ENCODE measurements at places on chromosomes 16 and 17.

DNA sequence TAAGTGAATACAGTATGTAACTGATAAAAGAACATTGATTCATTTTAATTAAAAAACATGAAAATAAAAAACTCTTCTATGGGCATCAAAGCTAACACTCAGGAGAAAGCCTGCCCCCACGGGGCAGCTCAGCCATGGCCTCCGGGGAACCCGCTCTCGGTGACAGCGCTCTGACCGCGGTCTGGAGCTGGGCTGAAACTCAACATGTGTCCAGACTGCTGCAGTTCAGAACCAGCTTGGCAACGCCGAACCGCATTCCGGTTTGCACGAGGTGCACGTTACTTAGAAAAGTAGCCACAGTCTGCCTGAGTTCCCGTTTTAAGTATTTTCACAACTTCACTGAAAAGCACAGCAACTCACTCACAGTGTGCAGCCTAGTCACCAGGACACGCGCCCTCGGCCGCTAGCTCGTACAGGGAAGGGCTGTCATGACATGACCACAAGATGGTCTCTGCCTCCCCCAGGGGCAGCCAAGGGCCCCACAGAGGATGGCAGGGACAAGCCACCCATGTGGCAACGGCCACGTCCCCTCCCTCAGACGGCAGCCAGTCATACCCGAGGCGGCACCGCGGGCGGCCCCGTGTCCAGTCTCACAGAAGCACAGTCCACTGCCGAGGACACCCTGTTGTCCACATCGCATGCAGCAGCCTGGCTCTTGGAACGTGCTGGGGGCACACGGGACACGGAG is 77.1 kb upstream of the METRNL start:
- no peak for DNase-seq

GRCh38 chr17:62804822-62805221 is 3.3 kb downstream of the MARCHF10 start:
- DNase-seq: no peak

DNA sequence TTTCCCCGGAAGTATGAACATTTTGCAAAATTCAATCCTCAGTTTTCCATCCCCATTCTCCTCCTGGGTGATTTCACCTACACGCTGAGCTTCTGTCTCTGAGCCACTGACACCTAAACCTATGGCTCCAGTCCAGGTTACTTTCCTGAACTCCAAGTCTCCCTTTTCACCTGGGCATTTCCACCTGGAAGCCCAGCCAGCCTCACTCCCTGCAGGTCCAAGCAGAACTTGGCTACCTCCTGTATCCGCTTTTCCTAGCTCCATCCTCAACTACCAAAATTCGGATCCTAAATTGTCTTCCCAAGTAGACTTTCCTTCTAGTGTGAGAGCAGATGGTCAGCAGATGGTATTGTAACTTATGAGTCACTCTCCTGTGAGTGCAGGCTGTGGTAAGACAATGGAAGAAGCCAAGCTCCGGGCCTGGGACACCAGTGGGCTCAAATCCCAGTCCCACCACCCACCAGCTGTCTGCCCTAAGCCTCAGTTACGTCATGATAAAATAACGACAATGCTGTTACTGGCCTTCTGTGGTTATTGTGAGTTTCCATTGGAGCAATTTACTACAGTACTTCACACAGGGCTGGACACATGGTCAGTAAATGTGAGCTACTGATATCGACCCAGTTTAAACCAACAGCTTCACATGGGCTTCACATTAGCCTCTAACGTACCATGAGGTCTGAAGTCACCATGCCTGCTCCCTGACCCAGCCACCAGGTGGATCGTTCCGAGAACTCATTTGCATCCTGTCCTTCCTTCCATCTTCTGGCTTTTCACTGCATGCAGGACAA is 33.3 kb downstream of the PECAM1 start:
- DNase-seq: no peak

DNA sequence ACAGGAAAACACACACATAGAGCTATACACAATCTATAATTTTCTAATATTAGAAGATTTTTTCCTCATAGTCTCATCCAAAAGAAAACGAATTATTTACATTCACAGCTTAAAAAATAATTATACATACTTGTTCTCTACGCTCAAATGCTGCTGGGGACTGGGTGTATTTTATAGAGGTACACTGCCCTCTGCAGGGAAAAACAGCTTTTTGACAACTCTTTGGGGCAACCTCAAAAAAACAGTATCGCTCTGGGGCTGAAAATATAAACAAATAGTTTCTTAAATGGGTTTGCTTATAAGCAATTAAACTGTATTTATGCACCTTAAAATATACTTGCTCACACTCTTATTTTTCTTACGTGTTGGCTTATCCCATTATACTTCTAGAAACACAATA is 261.8 kb upstream of the PSMD7 start:
- DNase-seq: peak; percentile 50

GRCh38 chr17:8542599-8543502 is 87.7 kb downstream of the MYH10 start:
- DNase-seq: peak; percentile 29

DNA sequence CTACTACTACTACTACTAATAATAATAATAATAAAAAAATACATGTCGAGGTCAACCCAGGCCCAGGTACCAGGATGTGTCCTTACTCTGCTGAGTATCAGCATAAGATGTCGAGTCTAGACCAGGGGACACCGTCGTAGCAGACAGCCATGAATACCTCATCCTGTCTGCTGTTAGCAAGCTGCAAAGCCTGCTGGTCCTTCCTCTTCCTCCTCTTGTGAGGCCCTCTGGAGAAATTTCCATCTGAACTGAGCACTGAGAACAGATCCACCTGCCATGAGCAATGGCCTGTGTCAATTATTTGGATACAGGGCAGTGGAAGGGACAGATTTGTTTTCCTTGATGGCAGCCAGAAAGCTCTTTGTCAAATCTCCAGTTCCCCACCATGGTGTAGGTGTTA is 168.5 kb downstream of the XYLT1 start:
- no peak for DNase-seq

- no peak for DNase-seq
Measured at GRCh38 chr17:62309396-62309795, 71.0 kb upstream of the EFCAB3 start.

DNA sequence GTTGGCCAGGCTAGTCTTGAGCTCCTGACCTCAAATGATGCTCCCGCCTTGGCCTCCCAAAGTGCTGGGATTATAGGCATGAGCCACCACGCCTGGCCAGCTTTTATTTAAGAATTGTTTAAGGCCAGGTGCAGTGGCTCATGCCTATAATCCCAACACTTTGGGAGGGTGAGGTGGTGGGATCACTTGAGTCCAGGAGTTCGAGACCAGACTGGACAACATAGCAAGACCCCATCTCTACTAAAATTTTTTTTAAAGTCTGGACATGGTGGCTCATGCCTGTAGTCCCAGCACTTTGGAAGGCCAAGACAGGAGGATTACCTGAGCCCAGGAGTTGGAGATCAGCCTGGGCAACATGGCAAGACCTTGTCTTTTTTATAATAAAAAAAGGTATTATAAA is 5.2 kb downstream of the PLXDC1 start:
- DNase-seq: no peak

DNA sequence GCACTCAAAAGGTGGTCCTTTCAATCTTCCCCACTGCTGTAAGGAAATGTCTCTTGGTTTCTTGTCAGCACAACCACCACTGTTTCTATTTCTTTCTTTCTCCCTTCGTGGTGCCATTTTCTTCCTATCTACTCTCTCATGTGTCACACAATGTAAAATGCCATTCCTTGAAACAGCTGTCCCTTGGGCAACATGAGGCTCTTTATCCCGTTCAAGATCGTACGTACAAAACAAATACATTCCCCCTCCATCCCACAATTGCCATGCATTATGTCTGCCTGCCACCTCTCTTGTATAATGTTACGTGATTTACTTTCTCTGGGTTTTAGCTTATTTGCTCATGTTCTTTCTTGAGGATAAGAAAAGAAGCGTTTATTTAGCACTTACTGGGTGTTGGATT is 410.6 kb downstream of the HS3ST4 start:
- DNase-seq: no peak

DNA sequence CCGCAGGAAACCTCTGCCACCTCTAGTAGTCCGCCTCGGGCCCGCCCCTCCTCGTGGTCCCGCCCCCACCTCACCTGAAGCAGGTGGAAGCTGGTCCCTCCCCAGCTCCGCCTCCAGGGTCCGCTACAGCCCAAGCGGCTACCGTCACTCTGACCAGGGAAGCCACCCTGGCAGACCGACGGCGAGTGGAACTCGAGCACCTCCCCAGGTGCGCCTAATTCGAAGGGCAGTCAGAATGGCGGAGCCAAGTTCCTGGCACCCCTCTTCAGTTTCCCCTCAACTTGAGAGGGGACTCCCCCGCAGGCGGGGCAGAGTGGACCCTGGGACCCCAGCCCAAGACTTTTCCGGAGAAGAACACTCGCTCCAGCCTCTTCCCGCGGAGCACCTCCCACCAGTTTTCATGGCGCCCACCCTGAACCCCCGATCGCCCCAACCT is 507 bp downstream of the FHOD1 start:
- DNase-seq: peak; percentile 90

- DNase-seq: no peak
Measured at GRCh38 chr16:25093208-25094061, 18.1 kb upstream of the LCMT1 start.

DNA sequence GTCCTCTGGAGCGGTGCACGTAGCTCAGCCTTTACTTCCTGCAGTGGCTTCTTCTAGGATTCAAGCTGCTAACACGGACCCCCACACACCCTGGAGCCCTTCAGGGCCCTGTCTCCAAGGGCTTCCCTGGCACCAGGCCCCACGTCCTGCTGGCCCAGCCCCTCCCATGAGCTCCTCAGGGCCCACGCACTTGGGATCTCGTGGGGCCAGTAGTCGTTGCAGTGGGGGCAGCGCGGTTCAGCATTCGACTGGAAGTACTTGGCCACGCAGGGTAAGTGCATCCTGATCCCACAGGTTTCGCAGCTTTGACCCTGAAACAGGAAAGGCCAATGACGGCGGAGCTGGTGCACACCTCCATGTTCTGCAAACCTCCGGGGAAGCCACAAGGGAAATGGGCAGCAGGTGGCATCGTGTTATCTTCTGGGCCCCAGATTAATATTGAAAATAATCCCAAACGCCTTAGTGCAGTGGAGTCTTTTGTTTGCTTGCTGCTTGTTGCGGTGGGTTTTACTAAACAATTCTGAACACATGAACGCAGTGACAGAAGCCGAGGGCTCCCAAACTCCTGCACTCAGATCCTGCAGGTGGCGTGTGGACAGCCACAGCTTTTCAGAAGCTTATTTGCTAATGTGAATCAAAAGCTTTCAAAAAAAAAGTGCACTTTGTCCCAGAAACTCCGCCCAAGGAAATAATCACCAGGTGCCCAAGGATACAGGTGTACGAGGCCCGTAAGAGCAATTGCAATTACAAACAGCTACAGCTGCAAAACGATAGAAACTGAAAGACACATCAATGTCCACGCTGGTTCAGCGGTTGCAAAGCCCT is 22.4 kb downstream of the KDM8 start:
- DNase-seq: peak; percentile 19

- peak; percentile 94 for DNase-seq
Measured at GRCh38 chr17:78862073-78863023, 21.7 kb upstream of the USP36 start.

DNA sequence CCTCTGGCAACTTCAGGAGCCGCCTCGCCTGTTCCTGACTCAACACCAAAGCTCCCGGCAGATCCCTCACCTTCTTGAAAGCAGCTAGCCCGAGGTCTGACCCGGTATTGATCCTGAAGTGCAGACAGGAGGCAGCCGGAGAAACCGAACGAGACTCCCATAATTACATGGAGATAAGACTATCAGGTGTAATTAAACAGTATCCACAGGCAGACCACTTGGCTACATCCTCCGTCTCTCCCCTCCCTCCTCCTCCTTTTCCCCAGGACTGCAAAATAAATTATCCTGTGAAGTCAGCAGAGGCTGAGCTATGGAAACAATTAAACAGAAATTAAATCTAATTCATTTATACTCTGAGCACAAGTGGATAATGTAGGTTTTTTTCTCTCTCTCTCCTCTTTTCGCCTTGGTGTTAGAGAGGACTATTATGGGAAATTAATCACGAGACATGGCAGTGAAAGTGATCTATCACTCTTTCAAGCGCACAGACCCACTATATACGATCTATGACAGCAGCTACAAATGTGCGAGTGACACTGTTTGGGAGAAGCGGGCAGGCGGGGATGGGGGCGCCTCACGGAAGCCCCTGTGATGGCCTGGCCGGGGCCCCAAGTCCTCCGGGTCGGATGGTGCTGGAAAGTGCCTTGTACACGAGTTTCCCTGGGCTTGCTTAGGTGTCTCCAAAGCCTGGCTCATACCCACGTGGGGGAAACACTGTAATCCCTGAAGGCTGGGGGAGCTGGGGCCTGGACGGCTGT is 92.8 kb downstream of the RBFOX3 start:
- DNase-seq: no peak

DNA sequence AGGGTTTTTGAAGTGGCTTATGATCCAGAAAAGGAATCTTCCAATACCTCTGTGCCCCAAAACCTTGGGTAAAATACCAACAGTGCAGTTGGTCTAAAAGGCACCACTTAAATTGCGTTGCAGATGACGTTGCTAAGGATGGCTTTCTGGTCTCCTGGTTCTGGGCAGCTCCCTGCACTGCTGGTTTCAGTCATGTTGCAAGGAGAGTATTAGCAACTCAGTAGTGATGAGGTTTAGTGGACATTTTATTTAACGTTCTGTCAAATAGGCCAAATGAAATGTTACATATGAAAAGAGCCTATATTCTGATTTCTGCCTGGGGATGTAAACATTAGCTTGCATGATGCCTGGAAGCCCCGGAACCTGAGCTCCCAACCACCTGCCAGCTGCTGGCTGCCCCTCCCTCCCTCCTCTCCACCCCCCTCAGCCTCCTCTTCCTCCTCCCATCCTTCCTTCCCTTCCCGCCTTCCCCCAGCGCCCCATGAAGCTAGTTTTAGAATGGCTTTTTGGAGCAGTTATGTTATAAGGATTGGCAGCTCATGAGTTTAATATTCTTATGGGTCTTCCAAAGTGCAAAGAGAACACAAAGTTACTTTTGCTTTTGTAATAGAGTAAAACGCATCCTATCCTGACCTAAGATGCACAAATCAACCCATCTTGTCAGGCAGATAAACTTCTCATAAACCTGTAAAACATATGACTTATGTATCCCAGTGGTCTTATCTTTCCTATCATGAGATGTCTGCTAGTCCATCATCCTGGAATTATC is 20.7 kb downstream of the CD7 start:
- DNase-seq: no peak

- no peak for DNase-seq
Measured at GRCh38 chr16:13336335-13336734, 434.9 kb downstream of the SHISA9 start.

DNA sequence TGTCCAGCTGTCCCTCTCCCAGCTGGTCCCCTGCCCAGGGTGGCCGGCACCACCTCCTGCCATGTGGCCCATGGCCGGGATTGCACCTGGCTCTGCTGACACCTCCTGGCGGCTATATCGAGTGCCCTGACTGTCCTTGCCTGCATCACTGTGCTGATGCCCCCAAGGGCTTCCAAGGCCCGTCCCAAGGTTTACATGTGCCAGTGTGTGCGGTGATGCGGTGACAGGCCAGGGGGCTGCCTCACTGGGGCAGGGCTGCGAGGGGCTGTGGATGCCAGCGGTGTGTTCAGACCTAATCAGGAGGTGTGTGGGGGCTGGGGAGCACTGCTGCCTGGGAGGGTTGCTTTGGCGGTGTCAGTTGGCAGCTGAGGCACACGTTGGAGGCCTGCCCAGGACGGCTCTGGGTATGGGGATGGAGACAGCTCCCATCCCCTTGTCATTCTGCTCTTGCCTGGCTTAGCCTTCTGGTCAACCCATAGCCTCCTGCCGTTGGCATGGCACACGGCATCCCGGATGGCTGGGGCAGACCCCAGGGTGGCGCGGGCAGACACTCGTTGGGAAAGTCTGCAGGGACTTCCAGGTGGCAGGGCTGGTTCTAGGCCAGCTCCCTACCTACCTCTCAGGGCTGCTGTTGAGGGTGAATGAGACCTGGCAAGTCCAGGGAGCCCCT is 5.5 kb downstream of the MAP2K3 start:
- no peak for DNase-seq
